Sigmoid colon (tissue), 7 donors: ENCODE measurements at places on chromosomes 2 and 18. TPM values are rescaled to one million over a fixed set of nuclear protein-coding genes. Genes with fewer than 3 reads are reported as not detected.

The CXXC1 gene
- polyA plus RNA-seq: 43.2 TPM

The C2orf72 gene
- polyA plus RNA-seq: 20.4 TPM

The CLEC4F gene
- not detected for polyA plus RNA-seq

The MEMO1 gene
- 32.3 TPM for polyA plus RNA-seq

The NDUFB3 gene
- 219 TPM for polyA plus RNA-seq

The TAF1B gene
- 6.7 TPM for polyA plus RNA-seq

The TEKT4 gene
- polyA plus RNA-seq: not detected

The RGPD5 gene
- 3.6 TPM for polyA plus RNA-seq

The CCL20 gene
- 15.6 TPM for polyA plus RNA-seq

The SOWAHC gene
- polyA plus RNA-seq: 18.6 TPM

The STAT1 gene
- polyA plus RNA-seq: 32.8 TPM

The PLCD4 gene
- polyA plus RNA-seq: 0.64 TPM

- DNase-seq: no peak
Measured at GRCh38 chr2:112960230-112960825, 17.5 kb upstream of the IL36G start.

GRCh38 chr18:72174972-72175649, 369.0 kb downstream of the CBLN2 start:
- DNase-seq: no peak

GRCh38 chr2:159550231-159550630, 66.1 kb downstream of the BAZ2B start:
- no peak for DNase-seq

GRCh38 chr18:62450546-62451410, 72.0 kb upstream of the ZCCHC2 start:
- DNase-seq: peak; percentile 72

- DNase-seq: no peak
Measured at GRCh38 chr2:181515719-181516118, 58.5 kb downstream of the ITGA4 start.

- DNase-seq: no peak
Measured at GRCh38 chr2:69010437-69011194, 2.4 kb upstream of the ANTXR1 start.

GRCh38 chr2:10592652-10593051, 97.1 kb downstream of the NOL10 start:
- no peak for DNase-seq

GRCh38 chr2:197107291-197108269, 181.1 kb upstream of the PGAP1 start:
- peak; percentile 87 for DNase-seq

DNA sequence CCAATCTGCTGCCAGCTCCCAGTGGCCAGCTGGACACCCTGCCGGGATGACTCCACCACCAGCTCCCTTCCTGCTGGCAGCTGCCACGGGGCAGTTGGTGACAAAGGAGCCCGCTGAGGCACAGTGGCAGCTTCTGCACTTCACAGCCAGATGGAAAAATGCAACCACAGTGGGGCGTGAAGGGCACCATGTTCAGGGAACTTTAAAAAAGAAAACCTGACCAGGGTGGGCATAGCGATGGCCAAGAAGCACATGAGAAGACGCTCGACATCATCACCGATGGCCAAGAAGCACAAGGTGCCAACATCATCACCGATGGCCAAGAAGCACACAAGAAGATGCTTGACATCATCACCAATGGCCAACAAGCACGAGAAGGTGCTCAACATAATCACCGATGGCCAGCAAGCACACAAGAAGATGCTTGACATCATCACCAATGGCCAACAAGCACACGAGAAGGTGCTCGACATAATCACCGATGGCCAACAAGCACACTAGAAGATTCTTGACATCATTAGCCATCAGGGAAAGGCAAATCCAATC, 243.5 kb downstream of the EIPR1 start:
- DNase-seq: no peak

DNA sequence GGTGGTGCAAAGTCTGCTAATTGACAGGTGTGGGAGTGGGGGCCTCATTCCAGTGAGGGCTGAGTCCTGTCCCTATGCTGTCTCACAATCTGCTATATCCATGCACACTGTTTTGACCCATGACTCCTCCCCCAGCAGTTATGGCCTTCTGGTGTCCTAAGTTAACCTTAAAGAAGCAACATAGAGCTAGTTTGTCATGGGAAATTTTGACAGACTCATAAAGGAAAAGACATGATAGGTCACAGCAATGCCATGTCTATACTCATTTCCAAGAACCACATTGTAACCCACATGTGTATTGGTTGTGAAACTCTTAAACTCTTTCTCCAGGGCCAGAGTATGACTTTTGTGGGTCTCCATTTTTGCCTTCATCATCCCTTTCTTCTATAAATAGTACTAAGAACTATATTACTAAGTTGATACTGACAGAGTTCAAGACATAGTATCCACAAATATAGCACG, 78.2 kb upstream of the SLC1A4 start:
- no peak for DNase-seq

DNA sequence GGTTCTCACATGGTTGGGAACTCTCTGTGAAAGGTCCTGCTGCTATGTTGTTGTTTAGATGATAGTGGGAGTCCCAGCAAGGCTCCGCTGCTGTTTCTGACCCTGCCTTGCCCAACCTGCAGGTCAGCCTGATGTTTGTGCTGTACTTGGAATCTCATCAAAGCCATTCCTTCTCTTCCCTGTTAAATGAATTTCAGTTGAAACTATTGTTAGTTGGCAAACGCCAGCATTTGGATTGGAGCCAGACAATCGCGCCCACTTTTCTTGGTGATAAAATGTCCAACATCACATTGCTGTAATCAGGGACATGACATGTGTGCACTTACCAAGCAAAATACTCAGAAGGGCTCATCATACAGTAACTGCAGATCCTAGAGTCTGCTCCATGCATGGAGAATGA, 12.8 kb upstream of the TWSG1 start:
- DNase-seq: no peak

GRCh38 chr2:178531168-178531567, 50.9 kb downstream of the PLEKHA3 start:
- DNase-seq: no peak

DNA sequence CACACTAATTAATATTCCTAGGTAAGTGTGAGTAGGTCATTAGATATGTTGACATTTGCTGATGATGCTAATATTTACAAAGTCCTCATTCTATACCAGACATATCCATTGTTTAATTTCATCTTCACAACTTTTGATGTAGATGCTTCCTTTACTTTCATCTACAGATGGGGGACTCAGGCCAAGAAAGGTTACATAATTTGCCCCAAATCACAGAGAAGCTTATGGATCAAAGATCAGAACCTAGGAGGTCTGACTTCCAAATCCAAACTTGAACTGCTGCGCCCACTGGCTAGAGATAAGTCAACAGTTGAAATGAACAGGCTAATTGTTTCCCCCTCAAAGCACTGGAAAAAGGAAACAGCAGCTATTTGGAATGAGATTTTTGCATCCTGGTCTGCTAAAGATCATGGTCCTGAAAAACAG, 95.6 kb upstream of the TMEM178A start:
- DNase-seq: no peak

- no peak for DNase-seq
Measured at GRCh38 chr2:7887441-7887840, 794.4 kb upstream of the ID2 start.

DNA sequence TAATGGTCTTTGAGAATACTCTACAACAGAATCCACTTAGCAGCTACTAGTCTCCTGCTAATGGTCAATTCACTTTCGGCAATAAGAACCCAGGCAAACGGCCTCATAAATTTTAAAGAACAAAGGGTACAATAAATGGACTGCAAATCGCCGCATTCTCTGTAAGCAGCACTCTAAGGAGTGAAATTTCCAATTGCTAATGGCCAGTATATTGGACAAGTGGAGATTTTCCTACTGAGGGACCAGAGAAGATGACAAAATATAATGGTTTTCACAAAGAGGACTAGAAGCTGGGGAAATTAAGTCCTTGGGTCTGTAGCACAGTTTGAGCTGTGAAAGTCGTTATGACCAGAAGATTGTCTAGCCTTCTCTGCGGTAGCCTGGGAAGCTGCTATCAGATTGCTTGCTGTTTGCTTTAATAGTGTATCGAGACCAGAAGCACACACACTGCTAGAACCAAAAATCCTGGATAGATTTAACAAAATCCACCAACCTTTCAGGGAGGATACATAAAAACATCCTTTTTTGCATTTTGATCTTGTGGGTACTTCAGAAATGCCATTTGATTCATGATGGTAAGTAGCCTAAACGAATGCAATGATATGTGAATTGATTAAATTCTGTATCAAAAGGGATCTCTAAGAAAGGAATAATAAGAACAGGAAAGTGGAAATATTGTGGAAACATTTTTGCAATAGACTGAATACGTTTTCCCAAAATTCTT, 53.6 kb upstream of the ATP8B1 start:
- DNase-seq: no peak

DNA sequence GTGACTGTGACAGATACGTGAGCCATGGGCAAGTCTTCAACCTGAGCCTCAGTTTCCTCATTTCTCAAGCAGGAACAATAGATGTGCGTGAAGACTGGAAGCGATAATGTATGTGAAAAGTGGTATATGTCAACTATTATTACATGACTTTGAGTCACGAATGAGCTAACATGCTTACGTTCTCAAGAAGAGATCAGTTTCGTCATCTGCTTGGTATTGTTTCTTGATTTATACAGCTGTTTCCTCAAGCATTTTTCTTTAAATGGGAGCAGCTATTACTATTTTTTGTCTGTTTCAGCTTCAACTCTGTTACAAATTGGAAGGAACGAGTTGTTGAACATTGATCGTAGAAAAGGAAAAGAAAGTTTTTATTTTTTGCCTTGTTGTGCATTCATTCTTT, 48.5 kb upstream of the THOC1 start:
- no peak for DNase-seq

DNA sequence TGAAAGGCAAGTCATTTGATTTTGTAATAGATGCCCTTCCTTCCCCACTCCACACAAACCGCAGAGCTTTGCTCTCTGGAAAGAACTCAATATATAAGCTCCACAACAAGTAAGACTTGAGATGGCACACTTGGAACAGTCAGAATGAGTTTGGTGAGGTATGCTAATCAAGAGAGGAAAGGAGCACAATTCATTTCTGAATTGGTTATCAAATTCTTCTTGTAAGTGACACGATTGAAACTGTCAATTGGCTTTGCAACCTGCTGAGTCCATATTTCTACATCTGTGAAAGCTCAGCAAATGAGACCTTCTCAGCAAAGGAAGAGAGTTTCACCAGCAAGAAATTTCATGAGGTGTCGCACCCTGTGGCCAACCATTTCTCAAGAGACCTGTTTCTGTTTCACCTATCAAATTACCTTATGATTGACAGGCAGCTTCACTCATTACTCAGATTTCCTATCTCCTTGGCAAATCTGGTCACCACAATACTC, 19.1 kb downstream of the CTLA4 start:
- no peak for DNase-seq

- no peak for DNase-seq
Measured at GRCh38 chr2:3738454-3738853, 35.1 kb downstream of the DCDC2C start.

DNA sequence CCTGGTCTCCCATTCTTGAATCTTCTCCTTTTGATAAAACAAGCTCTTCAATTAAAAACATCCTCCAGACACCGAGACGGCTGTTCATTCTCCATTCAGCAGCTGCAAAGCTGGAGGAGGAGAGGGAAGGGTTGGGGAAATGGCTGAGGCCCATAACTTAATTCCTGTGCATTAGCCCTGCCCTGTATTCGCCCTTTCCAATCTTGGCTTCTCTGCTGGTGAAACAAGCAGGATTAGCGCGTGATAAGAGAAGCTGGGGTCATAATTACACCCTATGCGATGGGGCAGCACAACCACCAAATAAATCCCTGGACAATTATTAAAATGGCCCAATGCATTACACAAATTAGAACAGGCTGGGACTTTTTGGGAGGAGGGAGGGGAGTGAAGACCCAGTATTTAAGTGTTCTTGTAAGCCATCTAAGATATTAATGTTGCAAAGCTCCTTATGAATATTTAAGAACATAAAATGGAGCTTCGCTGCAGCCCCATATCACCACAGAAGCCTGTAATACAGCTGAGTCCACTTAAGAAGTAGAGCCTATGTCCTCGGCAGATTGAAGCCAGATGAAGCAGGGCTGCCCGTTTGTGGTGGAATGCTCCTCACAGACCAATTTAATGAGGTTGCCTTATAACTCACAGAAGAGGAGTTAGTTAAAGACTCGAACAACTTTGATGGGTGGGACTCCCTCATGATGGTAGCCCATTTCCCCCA, 176.6 kb upstream of the SKOR2 start:
- no peak for DNase-seq

DNA sequence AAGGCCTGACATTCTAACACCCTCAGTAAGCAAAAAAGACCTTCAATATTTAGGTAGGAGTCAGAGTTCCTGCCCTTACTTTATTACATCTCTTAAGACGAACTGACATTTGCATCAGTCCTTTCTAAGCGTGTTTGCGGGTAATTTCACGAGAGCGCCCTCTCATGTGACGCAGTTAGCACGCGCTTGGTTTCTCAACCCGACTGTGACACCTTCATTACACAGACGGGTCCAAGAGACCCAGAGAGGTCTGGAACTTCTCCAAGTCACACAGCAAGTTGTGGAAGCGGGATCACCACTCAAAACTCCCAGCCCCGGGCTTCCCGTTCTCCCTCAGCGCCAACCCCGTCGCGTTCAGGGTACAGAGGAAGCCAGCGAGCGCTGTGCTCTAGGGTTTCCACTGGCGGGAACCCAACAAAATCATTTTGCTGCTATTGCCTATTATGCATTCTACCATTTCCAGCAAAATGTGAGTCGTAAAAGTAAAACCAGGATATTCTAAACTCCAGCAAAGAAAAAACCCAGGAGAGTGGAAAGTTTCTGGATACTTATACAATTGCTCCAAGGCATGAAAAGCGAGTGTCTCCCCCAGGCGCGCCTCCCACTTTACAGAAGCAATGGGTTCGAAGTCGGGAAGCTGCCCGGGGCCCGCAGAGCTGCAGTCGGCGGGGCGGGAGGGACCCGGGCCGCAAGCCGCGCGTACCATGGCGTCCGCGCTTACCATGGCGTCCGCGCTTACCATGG, 601 bp downstream of the ENOSF1 start:
- peak; percentile 95 for DNase-seq

GRCh38 chr18:22282311-22283115, 113.1 kb downstream of the GATA6 start:
- no peak for DNase-seq

GRCh38 chr18:8705961-8706790, 820 bp downstream of the MTCL1 start:
- peak; percentile 66 for DNase-seq

GRCh38 chr18:54529444-54529843, 61.6 kb upstream of the DYNAP start:
- no peak for DNase-seq

DNA sequence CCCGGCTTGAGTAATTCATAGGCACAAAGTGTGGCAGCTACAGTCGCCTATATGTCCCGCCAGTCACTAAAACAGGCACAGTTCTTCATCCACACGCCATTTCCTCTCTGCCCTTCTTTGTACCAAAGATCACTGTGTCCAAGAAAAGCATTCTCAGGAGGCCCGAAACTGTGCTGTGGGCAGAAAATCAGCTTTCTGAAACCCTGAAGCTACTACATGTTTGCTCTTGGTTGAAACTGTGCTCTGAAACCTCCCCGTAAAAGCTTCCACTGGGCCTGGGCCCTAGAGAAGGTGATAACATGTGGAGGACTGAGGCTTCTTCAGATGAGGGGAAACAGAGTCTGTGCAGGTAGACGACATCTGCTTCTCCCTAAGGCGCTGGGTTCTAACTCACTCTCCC, 75.6 kb upstream of the ID2 start:
- DNase-seq: no peak
